ENCODE measurements at places on chromosomes 1 and 21.

GRCh38 chr1:29639741-29640427, 403.6 kb downstream of the PTPRU start:
- DNase-seq = no peak

GRCh38 chr1:6658359-6659060, 33.8 kb downstream of the THAP3 start:
- DNase-seq = no peak

GRCh38 chr1:43822040-43822690, 111.4 kb upstream of the ARTN start:
- no peak for DNase-seq

- DNase-seq = no peak
Measured at GRCh38 chr1:77476475-77476874, 194.7 kb downstream of the AK5 start.

- no peak for DNase-seq
Measured at GRCh38 chr21:44966135-44967081, 26.6 kb downstream of the SLX9 start.

DNA sequence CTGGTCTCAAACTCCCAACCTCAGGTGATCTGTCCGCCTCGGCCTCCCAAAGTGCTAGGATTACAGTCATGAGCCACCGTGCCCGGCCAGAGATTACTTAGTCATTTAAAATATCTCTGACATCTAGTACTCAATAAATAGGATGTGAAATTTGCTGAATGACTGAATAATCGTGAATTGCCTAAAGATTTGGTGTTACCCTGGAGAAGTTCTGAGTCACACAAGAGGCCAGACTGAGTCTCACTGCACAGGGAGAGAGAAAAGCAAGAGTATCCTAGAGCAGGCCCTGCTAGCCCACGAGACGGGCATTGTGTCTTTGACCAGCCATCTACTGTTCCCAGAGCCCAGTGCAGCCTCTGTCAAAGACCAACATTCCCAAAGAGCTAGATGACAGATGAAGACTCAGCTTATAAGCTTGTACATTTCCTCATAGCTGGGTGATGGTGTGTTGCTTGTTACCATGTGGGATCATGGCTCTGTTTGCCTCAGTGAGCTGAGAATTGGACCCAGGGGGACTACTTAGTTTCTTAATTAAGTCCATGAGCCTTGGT, 5.6 kb upstream of the EIF4G3 start:
- no peak for DNase-seq

GRCh38 chr1:114482585-114482984, 28.4 kb downstream of the TRIM33 start:
- DNase-seq = no peak

- no peak for DNase-seq
Measured at GRCh38 chr1:72366466-72366865, 84.1 kb upstream of the NEGR1 start.

- no peak for DNase-seq
Measured at GRCh38 chr1:99520121-99520520, 125.8 kb upstream of the PALMD start.

DNA sequence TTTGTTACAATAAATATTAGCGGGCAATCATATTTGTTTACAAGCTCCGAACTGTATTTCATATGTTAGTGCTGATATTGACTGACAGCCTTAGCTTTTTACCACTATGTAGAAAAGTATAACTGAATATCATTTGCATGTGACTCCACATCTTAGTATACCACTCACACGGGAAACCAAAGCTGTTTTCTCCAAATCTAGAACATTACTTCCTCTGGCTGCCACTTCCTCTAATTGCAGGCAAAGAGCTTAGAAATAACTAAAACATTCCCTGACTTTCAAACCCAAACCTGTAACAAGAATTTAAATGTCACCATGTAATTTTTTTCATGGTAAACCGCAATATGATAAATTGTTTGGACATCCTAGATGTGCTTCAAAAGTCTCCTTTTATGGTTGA, 174.7 kb downstream of the LBR start:
- DNase-seq = no peak

DNA sequence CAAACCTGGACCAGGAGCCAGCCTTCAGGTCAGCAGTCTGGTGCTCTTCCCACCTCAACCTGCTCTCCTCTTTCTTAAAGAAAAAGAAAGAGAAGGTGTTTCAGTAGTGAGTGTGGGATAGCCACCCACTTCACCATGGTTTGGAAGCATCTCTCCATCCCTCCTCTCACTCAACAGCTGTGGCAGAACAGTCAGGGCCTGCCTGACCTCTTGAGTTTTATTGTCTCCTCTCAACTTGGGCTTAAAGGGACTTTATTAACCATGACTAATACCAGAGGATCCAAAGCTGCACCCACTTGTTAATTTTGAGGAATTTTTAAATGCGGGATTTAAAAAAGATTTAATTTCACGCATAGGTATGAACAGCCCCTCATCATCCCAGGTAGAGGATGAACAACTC, 570 bp upstream of the VASH2 start:
- DNase-seq = no peak
